ENCODE measurements at places on chromosomes 2 and 18.

DNA sequence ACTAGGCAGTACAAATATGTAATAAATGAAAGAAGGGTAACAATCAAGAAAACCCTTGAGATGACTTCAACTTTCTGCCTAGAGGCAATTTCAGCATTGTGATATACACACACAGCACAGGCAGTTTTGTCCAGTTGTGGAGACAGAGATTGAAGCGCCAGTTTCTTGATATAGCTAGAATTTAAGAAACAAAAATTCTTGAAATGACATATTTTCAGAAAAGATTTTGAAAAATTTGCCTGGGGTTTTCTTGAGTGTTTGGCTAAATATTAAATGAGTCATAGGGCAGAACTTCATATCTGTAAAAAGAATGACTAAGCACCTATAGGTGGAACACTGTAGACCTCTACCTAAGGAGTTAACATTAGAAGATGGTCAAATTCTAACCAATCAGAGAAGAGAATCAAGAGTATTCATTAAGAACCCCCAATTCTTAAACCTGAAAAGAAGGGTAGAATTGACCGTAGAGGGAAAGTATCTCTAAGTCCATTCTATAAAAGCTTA, 1266.8 kb upstream of the TMEFF2 start:
- no peak for DNase-seq

DNA sequence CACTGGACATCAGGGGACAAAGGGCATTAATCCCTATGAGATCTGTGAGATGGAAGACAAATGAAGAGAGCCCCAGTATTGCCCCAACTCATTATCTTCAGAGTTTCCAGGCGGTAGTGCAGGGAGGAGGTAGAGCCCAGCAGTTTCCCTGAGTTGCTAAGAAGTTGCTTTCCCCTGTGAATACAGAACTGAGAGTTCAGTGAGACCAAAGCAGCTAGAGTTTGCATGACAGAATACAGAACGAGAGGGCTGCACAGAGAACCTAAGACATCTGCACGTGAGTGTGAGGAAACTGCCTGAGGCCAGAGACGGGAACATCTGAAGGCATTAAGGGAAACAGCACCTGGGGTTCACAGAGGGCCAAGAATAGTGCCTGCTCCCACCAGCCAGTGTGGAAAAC, 18.1 kb upstream of the PGAP1 start:
- DNase-seq: no peak

GRCh38 chr2:71742953-71743601, 289.7 kb downstream of the DYSF start:
- no peak for DNase-seq

DNA sequence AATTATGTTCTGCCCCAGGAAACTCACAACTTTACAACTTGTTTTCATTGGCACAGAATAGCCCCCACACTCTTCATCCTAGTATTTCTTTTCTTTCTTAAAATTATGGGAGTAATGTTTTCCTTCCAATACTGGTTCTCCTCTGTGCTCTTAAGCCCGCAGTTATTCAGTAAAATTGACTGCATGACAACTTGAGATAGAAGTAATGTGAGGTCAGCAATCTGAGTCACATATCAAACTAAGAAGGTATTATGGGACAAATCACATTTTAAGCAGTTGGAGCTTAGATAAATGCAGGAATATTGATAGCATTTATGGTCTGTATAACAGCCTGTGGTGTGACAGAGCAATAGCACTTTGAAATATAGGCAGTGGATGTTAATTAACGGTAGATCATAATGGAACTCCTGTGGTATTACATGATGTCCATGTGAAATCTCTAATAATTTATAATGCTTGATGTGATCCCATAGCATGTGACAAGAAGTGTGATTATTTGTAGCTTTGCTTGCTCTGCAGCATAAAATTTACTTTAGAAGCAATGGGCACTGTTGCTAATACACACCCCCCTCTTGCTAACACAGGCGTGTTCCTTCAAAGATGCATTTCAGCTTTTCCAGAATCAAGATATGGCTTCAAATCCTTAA, 351.4 kb upstream of the CDH20 start:
- no peak for DNase-seq

GRCh38 chr2:20456116-20456571, 9.3 kb downstream of the RHOB start:
- DNase-seq: no peak

- no peak for DNase-seq
Observed at GRCh38 chr2:208686665-208687064, 280.1 kb downstream of the PTH2R start.

- no peak for DNase-seq
Observed at GRCh38 chr2:217709478-217710210, 293.2 kb downstream of the TNS1 start.

DNA sequence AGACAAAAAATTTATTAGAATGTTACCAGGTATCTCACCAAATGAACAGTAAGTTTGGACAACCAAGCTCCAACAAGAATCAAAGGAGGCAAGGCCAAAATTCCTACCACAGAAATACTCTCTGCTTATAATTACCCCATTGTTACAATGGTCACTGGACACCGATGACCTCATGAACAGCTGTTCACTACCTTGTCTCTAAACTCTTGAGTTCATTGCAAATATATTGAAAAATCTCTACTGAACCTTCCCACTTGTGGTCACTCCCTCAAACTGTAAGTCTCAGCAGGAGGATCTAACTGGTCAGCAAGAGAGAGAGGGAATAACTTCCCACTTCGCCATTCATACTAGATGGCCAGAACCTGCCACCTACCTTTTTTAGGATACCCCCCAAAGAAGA, 50.0 kb downstream of the ERBB4 start:
- DNase-seq: no peak

DNA sequence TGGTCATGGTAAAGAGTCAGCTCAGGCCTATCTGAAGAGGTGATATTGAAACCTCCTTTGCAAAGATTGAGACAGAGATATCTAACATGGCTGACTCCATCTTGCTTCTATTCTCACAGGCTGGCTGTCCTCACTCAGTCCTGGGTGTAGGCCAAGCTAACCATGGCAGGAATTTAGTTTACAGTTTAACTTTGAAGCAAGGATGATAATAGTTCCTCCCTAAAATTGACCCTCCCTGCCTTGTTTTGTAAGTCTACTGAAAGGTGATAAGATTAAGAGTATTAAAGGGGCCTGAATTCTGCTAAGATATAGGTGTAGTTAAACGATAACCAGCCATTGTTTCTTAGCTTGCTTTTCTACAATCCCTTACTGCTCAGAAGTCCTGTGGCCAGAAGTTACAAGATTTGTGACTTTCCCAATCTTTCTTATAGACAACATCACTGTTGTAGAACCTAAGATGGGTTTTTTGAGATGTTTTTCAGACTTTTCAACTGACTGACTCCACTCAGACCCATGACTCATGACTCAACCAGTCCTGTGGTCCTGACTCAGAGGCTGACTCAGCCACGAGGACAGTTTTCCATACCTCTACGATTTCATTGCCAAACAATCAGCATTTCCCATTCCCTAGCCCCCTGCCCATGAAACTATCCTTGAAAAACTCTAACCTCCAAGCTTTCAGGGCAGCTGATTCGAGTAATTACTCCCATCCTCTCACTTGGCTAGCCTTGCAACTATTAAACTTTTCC, 195.7 kb upstream of the SESTD1 start:
- DNase-seq: no peak

DNA sequence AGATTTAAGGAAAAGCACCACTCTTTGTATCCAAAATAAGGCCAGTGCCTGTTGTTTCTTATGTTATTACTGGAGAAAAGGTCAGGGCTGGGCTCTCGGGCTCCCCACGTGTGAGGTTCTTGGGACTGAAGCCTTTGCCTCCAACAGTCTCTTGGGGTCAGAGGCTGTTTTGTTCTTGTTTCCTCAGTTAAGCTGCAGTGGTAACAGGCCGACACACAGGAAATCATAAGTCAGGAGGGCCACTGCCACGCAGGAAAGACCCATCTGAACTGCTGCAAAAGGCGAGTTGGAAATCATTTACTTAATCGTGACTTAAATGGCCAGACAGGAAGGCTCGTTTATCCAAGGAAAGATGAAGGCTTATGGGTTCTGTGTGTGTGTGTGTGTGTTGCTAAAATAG, 30.3 kb upstream of the IL37 start:
- DNase-seq: no peak

GRCh38 chr2:104092886-104093285, 761.0 kb upstream of the POU3F3 start:
- no peak for DNase-seq

GRCh38 chr18:13226533-13227144, 8.1 kb downstream of the LDLRAD4 start:
- no peak for DNase-seq

GRCh38 chr2:1272835-1273234, 140.4 kb upstream of the TPO start:
- DNase-seq: no peak

GRCh38 chr2:231184319-231184718, 14.1 kb upstream of the ARMC9 start:
- DNase-seq: no peak

GRCh38 chr2:23859983-23860382, 66.9 kb downstream of the ATAD2B start:
- DNase-seq: no peak

DNA sequence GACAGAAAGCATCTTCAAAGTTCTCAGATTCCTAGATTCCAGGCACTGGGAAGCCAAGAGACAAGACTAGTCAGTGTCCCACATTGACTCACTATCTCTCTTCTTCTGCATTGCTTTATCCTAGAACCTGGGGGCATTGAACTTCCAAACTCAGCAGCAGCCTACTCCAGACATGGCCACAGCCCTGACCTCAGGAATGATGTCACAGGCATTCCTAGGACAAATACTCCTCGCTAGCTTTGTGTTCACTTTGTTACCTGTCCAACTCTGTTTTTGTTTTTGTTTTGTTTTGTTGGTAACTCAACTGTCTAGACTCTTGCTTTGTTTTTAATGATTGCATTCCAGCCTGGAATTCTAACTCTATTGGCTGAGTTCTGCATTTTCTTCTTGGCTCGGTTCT, 449.3 kb upstream of the SPHKAP start:
- no peak for DNase-seq

DNA sequence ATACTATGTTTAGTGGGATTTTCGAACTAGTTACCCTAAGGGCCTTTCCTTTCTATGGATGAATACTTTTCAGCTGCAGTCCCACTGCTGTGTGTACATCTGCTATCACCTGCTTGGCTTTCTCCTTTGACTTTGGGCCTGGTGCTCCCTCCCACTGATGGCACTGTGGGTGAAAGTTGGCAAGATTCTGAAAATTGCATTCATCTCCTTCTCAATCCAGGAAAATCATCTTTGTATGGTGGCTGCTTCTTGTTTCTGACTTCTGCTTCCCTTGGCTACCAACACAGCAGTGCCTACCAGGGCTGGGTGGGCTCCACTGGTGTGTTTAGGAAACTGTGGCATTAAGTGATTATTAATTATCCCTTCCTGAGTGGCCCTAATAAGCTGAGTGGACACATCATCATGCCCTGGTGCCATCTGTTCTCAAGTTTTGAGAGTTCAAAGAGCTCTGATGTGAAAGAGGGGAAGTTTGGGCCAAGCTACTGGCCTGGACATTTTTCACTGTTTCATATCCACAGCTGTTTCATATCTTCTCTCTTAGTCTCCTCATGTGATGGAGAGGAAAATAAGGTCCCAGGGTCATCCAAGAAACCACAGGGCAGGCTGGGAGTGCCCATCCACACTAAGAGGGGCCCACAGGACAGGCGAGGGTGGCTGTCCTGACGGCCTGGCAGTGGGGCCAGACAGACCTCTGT, 16.7 kb downstream of the HK2 start:
- DNase-seq: no peak

- no peak for DNase-seq
Observed at GRCh38 chr2:119232666-119232993, 9.0 kb downstream of the STEAP3 start.

DNA sequence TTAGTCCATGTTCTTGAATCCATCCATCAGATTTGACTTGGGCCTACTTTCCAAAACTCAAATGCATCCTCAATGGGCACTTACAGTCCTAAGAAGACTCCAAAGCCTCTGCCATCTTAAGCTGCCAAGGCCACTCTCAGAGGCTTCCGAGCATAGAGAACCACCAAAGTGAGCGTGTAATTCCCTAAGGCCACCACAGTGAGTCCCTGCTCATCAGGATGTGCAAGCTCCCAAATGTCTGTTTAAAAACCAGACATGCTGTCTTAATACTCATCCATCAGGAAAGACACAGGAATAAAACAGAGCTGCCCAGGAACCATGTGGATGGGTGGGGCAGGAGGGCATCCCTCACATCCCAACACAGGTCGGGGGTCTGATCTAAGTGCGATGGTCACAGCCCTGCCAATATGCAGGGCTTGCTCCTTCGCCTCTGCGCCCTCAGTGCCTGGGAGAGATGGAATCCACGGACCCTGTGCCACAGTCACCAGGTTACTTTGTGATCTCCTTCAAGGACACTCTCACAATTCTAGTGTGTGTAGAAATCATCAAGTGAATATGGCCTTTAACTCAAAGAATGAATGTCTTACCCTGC, 80.4 kb downstream of the POLR1A start:
- no peak for DNase-seq

- DNase-seq: no peak
Observed at GRCh38 chr18:33578518-33579348, 714 bp downstream of the ASXL3 start.

DNA sequence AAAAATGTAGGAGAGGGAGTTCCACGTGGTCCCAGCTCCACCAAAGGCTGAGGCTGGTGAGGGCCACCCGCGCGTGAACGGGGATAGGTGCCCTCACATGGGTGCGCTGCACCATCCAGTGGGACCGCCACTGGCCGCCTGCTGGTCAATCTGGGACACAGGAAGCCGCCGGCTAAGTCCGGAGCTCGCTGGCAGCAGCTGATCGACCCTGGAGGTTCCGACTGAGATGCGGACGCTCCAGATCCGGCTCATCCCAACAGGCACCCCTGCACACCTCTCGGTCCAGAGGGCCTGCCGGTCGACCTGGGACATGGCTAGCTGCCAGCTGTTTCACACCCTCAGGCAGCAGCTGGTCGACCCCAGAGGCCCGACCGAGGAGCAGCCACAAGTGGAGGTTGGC, 116.5 kb upstream of the ANKRD30BL start:
- no peak for DNase-seq

DNA sequence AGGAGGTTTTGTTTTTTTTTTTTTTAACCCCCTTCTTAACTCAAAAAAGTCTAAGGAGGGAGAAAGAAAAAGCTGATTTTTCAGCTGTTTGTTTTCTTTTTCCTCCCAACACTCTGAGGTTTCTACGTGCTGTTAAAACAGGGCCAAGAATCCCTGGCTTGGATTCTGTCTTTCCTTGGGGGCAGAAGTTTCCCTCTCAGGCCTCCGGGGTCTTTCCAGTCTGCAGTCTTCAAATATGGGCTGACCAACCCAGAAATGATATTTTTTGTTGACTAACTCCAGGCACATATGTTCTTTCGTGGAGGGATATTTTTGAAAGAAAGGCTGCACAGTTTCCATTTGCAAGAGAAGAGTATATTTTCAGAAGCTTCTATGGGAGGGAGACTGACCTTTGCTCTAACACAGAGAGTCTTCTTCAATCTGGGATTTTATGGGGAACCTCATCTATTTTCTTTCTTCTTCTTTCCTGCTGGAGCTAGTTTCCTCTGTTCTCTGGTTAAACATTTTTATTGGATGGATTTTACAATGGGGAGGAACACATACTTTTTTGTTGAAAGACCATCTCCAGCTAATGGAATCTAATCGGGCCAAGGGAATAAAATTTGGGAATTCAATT, 93.3 kb upstream of the SPRED2 start:
- DNase-seq: no peak

- no peak for DNase-seq
Observed at GRCh38 chr2:231286964-231287363, 88.5 kb downstream of the ARMC9 start.
